Stimulated activated CD4-positive, alpha-beta T cell treated with anti-CD3 and anti-CD28 coated beads, Interleukin-1b, Interleukin-23, amount 100 ng/mL, for 48 hours (primary cell): ENCODE measurements at places on chromosomes 11 and 22.

GRCh38 chr22:32853662-32854061 lies 52.2 kb downstream of the TIMP3 start:
- no peak for DNase-seq

- no peak for DNase-seq
These were observed 7.7 kb downstream of the YWHAH start for GRCh38 chr22:31952094-31952401.

GRCh38 chr11:17695454-17696441 lies 23.6 kb upstream of the MYOD1 start:
- DNase-seq, result no peak

- no peak for DNase-seq
These were observed 15.4 kb downstream of the GGA1 start for GRCh38 chr22:37624017-37624365.

GRCh38 chr11:45429719-45430118 lies 143.6 kb upstream of the SYT13 start:
- DNase-seq, result no peak

DNA sequence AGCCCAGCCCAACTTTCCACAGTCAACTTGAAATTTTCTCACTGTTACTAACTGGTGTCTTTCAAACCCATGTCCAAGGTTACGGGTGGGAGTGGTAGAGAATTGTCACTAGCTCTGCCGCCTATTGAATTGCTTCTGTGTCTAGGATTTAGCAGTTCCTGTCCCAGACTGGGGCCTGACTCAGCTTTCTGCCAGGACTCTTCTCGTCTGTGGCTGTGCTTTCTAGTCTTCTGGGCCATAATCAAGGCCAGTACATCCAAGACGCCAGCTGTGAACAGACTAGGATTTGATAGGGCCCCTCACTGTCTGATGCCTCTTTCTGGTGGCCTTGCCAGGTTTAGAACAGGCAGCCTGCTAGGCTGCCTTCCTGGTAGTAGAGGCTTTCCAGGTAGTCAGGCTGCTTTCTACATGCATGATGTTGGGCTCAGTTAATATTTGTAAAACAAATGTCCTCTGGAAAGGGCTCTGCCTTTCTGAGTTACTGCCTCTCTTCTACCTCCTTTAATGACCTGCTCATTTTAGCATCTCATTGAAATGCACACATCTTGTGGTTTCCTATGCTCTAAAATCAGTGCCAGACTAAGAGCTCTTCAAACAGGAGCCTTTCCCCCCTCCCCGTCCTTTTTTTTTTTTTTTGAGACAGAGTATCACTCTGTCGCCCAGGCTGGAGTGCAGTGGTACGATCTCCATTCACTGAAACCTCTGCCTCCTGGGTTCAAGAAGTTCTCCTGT lies 13.1 kb upstream of the HIKESHI start:
- DNase-seq, result peak; percentile 59

DNA sequence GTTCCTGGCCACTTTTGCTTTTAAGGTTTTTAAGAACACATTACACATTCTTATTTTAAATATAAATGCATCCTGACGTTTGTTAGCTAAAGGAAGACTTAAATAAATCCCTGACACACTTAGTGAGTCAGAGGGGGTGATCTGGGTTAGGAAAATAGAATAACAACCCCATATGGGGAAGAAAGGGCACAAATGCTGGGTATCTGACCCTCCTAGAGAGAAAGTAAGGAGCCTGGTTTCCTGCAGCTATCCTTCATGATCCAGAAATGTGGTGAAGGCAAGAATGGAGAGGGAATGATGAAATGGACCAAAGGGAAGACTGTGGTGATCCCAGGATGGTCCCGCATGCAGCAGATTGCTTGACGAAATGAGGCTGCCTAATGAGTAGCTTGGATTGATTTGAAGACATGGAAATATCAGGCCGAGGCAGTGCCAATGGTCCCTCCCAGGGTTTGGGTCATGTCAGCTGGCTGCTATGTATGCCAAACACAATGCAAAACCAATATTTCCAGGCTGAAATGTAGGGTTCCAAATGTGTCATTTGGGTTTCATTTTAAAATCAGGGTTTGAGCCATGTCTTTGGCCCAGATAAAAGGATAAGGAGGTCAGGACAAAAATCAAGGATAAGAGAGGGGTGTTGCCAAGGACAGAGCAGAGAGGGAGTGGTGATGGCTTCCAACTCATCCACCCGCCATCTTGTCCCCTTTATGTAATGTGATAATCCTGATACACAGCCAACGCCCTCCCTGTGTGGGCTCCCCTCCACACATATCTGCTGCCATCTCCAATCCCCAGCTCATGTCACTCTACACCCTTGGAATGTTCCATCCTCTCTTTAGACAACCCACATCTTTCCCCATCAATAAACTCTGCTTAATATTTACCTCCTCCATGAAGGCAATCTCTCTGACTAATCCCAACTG lies 135.1 kb upstream of the PITPNB start:
- DNase-seq, result no peak
